ELR (cell line): ENCODE measurements at places on chromosomes 7 and 10.

- DNase-seq: peak; percentile 5
Measured at GRCh38 chr7:137245186-137245585, 98.3 kb downstream of the PTN start.

GRCh38 chr7:139752604-139753003, 25.2 kb downstream of the HIPK2 start:
- no peak for DNase-seq

GRCh38 chr10:87552248-87552929, 47.7 kb downstream of the MINPP1 start:
- DNase-seq: peak; percentile 36

DNA sequence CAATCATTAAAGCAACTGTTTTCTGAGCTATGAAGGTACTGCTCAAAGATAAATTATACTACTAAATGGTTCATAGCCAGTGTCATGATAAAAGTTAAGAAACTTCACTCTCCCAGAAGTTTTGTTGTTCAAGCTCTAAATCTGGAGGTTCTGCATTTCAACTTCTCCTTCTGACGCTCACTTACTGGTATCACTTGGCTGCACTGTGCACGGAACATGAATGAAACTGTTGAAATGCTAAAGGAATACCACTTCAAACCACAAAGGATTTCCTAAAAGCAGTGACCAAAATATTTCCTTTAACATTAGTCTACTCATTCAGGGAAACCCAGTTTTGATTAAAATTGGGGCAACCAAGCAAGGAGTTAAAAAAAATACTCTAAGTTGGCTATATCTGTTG, 93.6 kb downstream of the UBE2H start:
- DNase-seq: no peak

- no peak for DNase-seq
Measured at GRCh38 chr7:152108359-152108758, 82.9 kb downstream of the GALNT11 start.

GRCh38 chr10:24152270-24152669, 56.7 kb upstream of the KIAA1217 start:
- DNase-seq: no peak

DNA sequence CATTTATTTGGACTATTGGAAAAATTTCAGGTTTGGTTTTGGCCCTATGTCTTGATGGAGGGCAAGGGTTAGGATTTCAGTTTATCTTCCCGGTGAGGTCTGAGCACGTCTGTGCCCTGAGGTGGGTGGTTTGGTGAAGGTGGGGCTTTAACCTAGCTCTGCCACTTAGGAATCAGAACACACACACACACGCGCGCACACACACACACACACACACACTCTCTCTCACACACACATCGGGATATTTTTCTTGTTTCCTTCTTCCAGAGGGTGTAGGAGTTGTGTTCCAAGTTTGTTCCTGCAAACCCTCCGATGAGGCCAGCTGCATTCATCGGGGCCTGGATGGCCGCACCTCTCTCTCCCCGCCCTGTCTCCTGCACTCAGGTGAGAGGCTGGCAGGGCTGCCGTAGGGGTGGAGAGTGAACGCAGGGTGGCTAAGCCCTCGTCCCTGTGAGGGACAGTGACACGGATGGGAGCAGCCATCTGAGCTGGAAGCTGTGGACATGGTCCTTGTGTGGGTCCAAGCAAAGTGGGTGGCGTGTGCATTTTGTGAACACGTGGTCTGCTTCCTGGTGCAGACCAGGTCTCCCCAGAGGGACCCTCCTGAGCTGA, 34.2 kb downstream of the CHST12 start:
- DNase-seq: no peak

- no peak for DNase-seq
Measured at GRCh38 chr7:87476179-87476557, 688 bp upstream of the ABCB4 start.

- DNase-seq: no peak
Measured at GRCh38 chr7:21912305-21912704, 33.4 kb downstream of the CDCA7L start.

GRCh38 chr7:109003742-109004141, 434.1 kb downstream of the DNAJB9 start:
- DNase-seq: peak; percentile 80

- DNase-seq: no peak
Measured at GRCh38 chr7:149853157-149853556, 15.0 kb downstream of the ZNF862 start.

DNA sequence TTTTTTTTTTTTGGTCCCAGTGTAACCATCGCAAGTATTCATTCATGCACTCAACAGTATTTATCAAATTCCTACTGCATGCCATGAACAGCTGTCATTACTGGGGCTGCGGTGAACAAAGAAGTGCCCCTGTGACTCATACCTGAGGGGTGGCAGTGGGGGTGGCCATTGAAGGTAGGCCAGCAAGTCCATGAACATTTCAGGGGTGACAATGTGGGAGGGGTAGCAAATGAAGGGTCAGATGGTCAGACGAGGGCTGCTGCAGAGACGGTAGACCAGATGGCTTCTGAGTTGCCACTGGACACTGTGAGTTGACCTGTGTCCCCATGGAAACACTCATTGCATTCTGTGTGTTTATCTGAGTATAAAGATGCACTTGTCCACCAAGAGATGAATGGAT, 92.5 kb upstream of the PITRM1 start:
- DNase-seq: peak; percentile 35

DNA sequence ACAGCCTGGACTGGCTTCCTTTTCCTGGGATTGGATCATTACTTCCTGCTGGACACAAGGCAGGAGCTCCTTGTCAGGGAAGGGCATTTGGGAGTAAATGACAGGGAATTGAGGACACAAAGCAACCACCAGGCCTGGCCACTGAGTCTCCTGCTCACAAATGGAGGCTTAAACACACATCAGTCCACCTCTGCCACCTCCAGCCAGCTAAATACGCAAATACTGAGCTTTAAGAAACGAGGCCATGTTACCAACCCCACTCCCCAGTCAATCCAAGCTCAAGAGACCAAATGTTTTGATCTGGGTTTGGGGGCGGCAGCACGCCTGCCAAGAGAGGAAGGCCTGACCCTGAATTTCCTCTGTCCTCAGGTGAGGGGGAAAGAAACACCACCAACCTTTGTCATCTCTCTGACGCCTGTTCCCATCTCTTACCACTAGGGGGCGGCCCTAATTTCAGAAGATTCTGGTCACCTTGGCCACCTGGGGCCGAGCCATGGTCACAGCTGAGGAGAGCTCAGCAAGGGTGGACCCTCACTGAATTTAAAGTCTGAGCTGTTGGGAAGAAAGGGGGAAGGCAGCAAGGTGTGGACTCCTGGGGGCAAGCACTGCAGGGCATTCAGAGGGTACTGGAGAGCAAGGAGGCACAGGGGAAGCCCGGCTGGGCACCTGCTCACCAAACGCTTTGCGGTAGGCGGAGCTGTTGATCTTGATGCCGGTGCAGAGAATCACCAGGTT, 16.5 kb downstream of the AIFM2 start:
- DNase-seq: peak; percentile 59

GRCh38 chr10:114245121-114245791, 6.2 kb downstream of the VWA2 start:
- DNase-seq: peak; percentile 60

- peak; percentile 46 for DNase-seq
Measured at GRCh38 chr10:17234431-17234945, 6.4 kb downstream of the VIM start.
